ENCODE measurements at places on chromosomes 5 and 9. TPM values are rescaled to one million over a fixed set of nuclear protein-coding genes. Genes with fewer than 3 reads are reported as not detected.

- no peak for DNase-seq
These were observed 57.3 kb upstream of the CPLX2 start for GRCh38 chr5:175813943-175814630.

- DNase-seq, result no peak
These were observed 5.7 kb downstream of the PDE6A start for GRCh38 chr5:149938791-149939358.

- DNase-seq, result no peak
These were observed 31.0 kb downstream of the AFAP1L1 start for GRCh38 chr5:149302641-149303040.

DNA sequence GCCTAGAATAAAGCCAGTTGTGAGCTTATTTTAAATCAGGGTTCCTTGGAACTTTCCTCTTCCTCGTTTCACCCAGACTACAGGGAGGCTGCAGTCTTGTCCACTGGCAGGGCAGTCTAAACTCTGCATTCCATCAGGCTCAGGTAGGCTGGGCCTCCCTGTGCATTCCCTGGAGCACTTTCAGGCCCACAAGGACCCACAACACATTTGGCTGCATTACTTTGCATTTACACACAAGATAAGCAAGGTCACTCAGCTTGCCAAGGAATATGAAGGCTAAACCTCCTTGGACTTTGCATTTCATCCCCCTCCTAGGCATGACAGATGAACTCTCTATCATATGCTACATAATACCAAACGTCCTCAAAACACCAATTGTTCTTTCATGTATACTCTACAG, 104.2 kb downstream of the MARCHF3 start:
- DNase-seq, result no peak

DNA sequence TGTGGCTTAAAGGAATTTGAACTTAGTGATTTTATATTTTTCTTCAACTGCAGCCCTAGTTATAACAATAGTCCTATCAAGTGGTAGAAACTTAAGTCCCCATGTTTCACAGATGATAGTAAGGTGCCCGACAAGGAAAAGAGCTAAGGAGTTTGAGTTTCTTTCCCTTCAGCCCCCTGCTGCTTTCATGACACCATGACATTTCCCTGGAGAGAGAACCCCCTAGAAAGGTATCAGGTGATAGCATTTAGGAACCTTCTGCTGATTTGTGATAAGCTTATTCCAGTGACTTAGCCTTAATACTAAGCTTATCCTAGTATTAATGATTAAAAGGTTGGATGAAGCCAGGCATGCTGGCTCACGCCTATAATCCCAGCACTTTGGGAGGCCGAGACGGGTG, 623.8 kb upstream of the TYRP1 start:
- no peak for DNase-seq

DNA sequence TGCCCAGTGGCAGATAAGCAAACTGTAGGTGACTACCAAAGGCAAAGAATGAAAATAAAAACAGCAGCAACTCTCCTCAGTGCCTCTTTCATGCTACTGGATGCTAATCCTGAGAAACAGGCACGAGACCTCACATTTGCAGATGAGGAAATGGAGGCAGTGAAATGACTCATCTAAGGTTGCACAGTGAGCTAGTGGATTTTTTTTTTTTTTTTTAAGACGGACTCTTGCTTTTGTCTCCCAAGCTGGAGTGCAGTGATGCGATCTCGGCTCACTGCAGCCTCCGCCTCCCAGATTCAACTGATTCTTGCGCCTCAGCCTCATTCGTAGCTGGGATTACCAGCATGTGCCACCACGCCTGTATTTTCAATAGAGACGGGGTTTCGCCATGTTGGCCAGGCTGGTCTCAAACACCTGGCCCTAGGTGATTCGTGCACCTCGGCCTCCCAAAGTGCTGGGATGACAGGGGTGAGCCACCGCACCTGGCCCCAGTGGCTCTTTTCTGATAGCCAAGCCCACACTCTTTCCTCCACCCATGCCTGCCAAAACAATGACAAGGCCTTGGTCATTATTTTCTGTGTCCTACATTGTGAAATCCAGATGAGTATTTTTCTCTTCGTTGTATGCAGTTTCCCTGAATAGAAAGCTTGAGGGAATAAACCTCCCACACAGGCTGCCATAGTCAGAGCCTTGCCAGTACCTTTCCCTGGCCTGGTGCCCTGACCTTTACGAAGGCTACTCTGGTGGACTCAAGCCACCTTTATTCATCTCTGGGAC, 19.2 kb downstream of the DOCK2 start:
- DNase-seq, result no peak

- no peak for DNase-seq
These were observed 6.3 kb downstream of the RMI1 start for GRCh38 chr9:83986765-83987401.

DNA sequence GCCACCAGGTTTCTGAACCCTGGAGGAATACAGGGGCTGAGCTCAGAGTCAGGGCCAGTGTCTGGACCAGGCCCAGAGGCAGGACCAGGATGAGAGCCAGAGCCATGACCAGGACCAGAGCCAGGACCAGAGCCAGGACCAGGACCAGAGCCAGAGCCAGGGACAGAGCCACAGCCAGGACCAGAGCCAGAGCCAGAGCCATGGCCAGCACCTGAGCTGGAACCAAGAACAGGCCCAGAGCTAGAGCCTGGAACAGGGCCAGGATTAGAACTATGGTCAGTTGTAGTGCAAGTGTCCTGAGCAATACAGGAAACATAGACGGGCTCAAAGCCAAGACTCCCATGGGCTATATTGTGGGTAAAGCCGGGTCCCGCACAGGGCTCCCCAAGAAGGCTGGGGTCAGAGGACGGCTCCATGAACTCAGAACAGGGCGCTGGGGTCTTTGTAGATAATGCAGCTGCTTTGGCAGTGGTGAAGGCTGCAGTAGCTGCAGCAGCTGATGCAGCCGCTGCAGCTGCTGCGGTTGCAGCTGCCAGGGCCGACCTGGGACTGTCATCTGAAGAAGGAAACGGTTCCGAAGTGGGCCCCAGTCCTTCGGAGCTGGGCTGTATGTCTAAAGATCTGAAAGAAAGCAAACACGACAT, 559 bp downstream of the SPAG8 start:
- DNase-seq, result no peak

- no peak for DNase-seq
These were observed 124.1 kb upstream of the STC2 start for GRCh38 chr5:173452119-173452905.

DNA sequence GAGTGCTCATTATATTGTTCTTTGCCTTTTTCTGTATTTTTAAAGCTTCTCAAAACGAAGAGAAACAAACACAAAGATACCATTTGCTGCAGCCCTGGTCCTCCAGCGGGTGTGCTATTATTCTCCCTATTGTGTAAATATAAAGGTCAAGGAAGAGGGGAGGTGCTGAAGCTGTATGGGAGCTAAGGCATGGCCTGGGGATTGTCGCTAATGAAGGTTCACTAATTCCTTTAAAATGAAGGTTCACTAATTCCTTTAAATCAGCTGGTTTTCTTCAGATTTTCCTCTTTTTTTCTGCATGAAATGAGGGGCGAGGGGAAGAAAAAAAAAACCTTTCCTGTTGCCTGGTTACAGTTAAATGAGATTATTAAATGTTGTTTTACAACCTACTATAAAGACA, 74.5 kb upstream of the MAP1B start:
- DNase-seq, result no peak

- peak; percentile 93 for DNase-seq
These were observed 10.2 kb upstream of the AKNA start for GRCh38 chr9:114397848-114398605.

GRCh38 chr5:28156981-28157380, 1118.6 kb upstream of the CDH9 start:
- no peak for DNase-seq

DNA sequence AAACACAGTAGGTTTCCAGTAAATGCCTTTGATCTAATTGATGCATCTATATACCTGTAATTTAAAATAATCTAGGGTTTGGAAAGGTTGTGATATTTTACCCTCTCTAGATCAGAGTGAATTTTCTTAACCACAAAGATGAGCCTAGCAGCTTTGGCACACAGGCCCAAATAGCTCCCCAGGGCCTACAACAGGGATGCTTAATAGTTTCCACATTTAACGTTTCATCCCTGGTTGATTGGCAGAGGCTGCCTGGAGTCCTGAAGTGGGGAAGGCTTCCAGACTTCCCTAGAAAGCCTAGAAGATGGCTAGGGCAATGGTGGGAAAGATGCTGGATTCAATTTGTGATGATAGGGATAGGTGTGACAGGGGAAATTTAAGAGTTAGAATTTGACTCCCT, 206.6 kb downstream of the NSG2 start:
- no peak for DNase-seq

GRCh38 chr9:134307674-134308638, 18.3 kb upstream of the RXRA start:
- DNase-seq, result no peak

- peak; percentile 8 for DNase-seq
These were observed 43.6 kb downstream of the CCDC192 start for GRCh38 chr5:127746756-127747155.

GRCh38 chr5:109907189-109907588, 217.5 kb downstream of the MAN2A1 start:
- no peak for DNase-seq

DNA sequence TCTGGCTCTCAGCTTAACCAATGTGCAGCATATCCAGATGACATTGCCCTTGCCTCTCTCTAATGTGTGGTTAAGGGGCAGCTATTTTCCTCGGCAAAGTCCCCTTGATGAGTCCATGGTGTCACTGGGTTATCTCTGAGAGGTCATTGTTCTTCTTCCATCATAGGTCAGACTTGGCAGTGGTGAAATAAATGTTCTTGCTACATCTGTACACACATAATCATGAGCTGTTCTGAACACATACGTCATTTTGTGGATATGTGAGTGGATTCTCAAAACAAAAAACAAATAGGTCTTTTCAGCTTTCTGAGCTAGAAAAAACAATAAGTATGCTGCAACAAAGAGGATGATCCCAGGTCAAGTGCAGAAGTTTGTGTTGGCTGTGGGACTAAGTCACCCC, 134.7 kb upstream of the PTPN3 start:
- DNase-seq, result no peak

DNA sequence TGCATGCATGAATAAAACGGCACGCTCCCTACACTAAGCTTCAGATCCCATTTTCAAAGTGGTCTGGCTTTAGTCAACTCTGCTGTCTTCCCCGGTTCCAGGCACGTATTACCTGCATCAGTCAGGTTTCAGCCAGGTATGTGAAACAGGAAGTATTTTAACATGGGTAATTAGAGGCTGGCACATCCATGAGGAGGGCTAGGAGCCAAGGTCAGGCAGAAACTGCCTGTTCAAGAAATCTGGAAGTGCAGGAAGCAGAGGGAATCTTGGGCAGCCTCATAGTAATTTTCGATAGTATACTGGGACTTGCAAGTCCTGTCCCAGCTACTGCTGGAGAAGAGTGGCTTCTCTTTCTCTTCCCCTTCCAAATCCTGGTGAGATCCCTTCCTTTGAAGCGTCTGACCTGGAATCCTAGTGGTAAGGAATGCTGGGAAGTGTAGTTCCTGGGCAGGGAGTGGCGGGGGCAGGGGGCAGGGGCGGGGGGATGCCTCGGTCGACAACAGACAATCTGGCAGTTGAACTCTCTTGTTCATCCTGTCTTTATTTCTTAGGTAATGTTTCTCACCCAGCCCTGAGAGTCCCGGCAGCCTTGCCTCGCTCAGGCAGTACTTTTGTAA, 403.1 kb downstream of the TLE4 start:
- no peak for DNase-seq

GRCh38 chr9:19551124-19551929, 142.5 kb downstream of the ACER2 start:
- no peak for DNase-seq

GRCh38 chr9:34240006-34240405, 61.2 kb downstream of the UBAP1 start:
- no peak for DNase-seq

DNA sequence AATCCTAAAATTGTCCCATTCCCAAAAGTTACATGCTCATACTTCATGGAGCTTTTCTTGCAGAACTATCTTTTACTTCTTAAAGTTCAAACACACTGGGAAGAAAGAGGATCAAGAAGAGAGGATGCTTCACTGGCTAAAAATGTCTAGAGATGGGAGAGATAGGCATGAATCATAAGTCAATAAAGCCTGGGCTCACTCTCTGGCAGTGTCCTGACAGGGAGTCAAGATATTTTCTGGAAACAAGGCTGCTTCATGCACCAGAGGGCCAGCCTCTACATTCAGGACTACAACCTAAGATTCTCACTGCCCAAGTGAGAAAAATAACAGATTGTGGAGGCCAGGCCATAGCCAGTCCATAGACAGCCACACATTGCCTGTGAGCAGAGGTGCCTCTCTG, 1358.4 kb downstream of the EFNA5 start:
- no peak for DNase-seq

DNA sequence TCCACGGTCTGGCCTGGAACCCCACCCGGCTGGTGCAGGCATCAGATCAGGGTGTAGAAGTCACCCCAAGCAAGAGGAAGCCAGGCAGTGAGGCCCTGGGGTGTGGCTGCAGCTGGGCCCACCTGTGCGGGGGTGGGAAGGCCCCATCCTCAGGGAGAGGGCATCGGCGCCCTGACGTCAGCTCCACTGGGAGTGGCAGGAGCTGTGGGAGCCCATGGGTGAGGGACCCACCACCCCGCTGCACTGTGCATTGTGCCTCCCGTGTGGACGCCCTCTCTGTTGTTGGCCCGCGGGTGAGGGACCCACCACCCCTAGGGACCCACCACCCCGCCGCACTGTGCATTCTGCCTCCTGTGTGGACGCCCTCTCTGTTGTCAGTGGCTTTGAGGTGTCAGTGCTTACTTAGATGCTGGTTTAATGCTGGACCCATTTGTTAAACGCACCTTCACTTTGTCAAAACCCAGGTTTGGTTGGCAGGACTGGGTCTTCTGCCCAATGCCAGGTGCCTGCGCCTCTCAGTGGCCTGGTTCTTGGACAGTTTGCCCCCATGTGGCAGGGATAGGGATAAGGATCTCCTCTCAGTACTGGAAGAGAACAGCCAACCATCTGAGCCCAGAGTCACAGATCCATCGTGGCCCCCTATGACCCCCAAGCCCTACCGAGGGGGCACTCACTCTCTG, 6.9 kb upstream of the EXOC3 start:
- no peak for DNase-seq

GRCh38 chr9:93045521-93045920, 13.0 kb upstream of the SUSD3 start:
- DNase-seq, result no peak

CTXN3 gene
- not detected for total RNA-seq

DMRT3 gene
- total RNA-seq, result not detected

SPZ1 gene
- total RNA-seq, result not detected

FBN2 gene
- total RNA-seq, result not detected

PKD2L2 gene
- total RNA-seq, result not detected

SH3RF2 gene
- total RNA-seq, result 4.5 TPM

DAPK1 gene
- total RNA-seq, result 3.5 TPM

PCBD2 gene
- 10.6 TPM for total RNA-seq

Data from CD4-positive, CD25-positive, alpha-beta regulatory T cell (primary cell).